ENCODE measurements at places on chromosomes 12 and 14. TPM values are rescaled to one million over a fixed set of nuclear protein-coding genes. Genes with fewer than 3 reads are reported as not detected.

Gene DTX1
- 0.16 TPM for total RNA-seq

Gene C12orf50
- total RNA-seq = not detected

Gene COX8C
- total RNA-seq = not detected

Gene EMP1
- 9.5 TPM for total RNA-seq

Gene KRT83
- not detected for total RNA-seq

Gene P3H3
- total RNA-seq = 5.2 TPM

Gene SYT10
- not detected for total RNA-seq

DNA sequence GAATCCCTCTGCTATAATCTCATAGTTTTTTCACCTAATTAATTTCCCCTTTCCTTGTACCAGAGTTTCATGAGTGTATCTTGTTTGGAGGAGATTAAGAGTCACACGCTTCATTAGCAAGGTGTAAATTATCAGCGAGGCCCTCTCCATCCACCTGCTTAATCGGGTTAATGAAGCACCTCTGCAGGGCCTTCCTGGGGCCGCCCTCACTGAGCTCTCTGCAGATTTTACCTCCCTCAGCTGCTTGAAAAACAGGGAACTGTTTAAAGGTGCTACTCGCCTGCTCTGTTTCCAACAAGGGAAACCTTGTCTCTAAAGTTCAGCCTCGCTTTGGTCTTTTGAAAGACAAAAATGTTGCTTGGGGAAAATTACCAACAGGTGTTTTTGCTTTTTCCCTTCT is 35.8 kb downstream of the OTX2 start:
- DNase-seq = no peak

DNA sequence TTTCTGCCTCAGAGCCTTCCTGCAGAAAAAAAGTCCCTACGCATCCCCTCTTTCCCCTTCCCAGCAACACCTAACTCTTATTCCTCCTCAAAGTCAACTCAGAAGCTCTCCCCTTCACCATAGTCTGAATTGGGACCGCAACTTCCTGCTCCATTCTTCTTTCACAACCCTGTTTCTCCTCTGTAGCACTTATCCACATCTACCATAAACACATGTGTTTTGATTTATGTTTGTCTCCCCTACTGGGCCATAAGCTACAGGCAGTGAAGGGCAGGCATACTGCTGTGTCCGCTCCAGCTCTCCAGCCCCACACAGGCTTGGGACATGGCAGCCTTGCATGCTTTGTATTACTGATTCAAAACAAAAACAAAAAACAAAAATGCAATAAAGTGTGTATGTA is 5.9 kb downstream of the SDR9C7 start:
- DNase-seq = no peak

DNA sequence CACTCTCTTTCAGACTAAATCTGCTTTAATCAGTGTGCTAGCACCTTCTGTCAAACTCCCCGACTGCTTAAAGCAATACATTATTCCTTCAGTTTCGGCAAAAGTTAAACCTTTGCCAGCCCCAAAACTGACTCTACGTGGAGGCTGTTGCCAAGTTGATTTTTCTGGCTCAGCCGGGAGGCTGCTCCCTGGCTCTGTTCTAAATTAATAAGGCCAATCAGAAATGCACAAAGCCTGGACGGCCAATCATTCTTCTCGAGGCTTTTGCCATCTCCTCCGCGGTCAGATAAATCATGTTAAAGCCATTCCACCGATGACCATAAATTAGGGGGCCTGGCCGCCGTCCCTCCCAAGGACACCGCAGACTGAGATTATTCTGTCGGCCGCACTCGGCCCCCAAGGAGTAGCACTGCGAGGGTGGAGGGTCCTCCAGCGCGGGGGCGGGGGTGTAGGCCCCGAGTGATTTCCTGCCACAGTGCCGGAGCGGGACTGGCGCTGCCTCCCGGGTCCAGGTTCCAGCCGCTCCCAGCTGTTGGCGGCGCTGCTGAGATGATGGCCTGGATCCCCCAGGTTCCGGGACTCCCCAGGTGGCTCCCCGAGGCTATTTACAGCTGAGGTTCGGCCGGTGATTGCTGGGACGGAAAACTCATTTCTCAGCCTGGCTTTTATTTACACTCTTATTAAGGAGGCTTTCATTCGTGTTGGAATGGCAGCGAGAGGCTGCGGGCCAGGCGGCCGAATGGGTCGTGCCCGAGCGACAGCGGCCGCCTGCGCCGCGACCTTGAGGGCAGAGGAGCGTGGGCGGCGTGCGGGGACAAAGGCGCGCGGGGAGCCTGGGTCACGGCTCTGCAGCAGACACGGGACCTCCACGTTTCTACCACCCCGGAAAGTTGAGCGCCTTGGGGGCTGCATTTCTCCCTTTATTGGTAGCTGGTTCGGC is 165.1 kb downstream of the MON2 start:
- no peak for DNase-seq

GRCh38 chr14:42992930-42993329 is 1386.3 kb downstream of the LRFN5 start:
- no peak for DNase-seq

- DNase-seq = no peak
Observed at GRCh38 chr14:22656226-22656625, 12.1 kb upstream of the OR6J1 start.

DNA sequence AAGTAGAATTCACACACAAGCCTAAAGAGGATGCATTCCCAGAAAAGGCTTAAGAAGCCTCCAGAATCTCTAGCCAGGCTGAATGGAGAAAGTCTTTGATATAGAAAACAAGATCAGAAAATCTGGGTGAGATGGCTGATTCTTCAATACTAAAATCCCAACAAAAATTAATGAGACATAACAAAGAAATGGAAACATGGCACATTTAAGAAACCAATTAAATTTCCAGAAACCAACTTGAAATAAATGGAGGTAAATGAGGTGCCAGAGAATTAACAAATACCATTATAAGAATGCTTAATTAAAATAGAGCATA is 51.9 kb downstream of the CPSF6 start:
- no peak for DNase-seq

DNA sequence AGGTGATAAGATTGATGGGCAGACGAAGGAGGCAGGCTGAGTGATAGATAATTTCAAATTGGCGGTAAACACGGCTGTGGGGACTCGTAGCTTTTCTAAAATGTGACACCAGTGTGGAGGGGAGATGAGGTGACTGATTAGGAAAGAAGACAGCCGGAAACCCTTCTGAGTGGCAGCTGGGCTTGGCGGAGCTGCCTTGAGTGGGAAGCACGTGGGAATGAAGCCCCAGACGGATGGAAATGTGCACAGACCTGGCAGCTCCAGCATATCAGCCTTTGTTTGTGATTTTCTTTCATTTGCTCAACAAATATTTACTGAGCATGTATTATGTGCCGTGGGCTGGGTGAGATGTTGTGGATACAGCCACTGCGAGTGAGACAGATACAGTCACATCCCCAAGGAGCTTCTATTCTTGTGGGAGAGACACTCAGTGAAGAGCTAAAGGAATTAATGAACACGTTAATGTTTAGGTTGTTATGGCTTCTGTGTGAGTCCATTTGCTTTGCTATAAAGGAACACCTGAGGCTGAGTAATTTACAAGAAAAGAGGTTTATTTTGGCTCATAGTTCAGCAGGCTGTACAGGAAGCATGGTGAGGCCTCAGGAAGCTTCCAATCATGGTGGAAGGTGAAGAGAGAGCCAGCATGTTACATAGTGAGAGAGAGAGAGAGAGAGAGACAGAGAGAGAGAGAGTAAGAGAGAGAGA is 65.5 kb upstream of the LHX5 start:
- DNase-seq = no peak

DNA sequence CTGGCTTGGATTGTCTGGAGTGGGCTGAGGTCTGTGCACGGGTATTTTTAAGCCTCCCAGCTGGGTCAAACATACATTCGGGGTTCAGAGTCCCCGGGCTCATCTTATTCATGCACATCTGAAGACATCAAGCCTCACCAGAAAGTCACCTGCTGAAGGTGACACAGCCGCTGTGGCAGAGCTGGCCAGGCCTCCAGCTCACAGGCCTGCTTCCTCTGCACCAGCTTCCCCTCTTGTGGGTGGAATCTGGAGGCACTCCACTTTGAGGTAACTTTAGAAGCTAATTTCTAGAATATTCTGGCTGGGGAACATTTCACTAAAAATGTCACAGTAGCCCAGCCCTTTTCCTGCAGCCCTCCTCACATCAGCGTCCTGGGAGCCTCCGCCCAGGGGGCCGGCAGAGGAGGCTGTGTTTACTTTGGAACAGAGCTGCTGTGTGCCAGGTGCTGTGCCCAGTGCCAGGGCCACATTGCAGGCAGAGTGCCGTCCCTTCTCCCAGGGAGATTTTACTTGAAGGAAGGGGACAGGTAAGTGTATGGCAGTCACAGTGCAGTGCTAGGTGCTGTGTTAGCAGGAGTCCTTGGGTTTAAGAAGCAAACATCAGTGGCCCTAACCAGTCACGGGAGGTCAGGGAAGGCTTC is 62.2 kb downstream of the TSPAN11 start:
- DNase-seq = no peak

GRCh38 chr14:102341566-102341965 is 21.1 kb downstream of the CINP start:
- DNase-seq = no peak

- no peak for DNase-seq
Observed at GRCh38 chr14:61438860-61439765, 117.7 kb downstream of the PRKCH start.

- no peak for DNase-seq
Observed at GRCh38 chr14:24699052-24699451, 65.1 kb upstream of the GZMB start.

DNA sequence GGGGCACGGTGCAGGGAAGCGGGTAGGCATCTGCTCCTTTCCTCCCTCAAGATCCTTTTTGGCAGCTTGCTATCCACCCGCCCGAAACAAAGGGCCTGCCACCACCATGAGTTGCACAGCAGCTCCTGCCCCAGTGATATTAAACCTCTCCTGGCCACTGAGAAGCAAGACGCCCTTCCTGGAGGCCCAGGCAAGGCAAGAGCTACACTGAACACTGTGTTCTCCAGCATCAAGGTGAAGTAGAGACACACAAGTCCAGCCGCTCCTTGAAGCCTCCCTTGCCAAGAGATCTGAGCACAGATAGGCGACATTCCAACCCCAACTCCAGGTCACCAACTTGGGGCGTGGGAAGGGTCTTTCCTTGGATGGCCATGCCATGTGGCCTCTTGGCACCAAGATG is 70.9 kb downstream of the ACTN1 start:
- DNase-seq = no peak

GRCh38 chr12:2583642-2584401 is 210.9 kb upstream of the FKBP4 start:
- no peak for DNase-seq

DNA sequence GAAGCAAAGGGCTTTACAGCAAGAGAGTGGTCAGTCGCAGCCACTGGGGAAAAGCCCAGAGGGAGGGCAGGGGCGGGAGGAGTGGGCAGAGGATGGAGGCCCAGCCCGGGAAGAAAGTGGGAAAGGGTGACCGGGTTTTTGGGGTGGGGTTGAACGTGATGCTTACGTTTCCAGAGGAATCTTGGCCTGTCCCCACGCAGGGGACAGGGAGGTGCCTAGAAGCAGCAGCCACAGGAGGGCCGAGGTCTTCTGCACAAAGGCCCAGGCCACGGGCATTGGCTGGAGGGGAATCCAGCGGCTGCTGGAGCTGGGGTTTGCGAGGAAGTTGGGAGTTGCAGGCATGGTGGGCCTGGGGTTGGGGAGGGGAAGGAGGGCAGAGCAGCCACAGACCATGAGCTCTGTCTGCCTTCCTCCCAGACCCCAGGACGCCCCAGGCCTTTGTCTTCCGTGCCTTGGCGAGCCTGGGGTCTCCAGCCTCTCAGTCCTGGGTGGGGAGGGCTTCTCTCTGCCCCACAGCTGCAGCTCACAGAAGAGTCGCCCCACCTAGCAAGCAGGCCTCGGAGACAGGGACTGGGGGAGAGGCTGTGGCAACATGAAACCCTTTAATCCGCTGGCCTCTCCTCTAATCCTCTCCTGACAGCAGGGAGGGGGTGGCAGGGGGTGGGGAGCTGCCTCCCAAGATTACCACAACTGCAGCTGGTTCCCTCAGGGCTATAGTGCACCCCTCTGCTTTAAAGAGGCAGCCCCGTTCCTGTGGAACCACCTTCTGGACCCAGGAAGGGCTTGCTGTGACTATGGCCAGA is at the start of gene CACNA2D4:
TSS of gene CACNA2D4 (minus strand) at position 572 of the 803 bp plus-strand sequence. CDS start at position 393, 179 bp downstream.
- no peak for DNase-seq

GRCh38 chr12:105840384-105840783 is 298.4 kb downstream of the NUAK1 start:
- no peak for DNase-seq

GRCh38 chr14:77616133-77616453 is 344 bp downstream of the SPTLC2 start:
- DNase-seq = no peak
